ENCODE measurements at places on chromosomes 7 and 10.

GRCh38 chr7:7686811-7687508 lies 31.4 kb downstream of the RPA3 start:
- DNase-seq: peak; percentile 21

GRCh38 chr7:92246360-92247101 lies 757 bp downstream of the ANKIB1 start:
- DNase-seq: peak; percentile 17

DNA sequence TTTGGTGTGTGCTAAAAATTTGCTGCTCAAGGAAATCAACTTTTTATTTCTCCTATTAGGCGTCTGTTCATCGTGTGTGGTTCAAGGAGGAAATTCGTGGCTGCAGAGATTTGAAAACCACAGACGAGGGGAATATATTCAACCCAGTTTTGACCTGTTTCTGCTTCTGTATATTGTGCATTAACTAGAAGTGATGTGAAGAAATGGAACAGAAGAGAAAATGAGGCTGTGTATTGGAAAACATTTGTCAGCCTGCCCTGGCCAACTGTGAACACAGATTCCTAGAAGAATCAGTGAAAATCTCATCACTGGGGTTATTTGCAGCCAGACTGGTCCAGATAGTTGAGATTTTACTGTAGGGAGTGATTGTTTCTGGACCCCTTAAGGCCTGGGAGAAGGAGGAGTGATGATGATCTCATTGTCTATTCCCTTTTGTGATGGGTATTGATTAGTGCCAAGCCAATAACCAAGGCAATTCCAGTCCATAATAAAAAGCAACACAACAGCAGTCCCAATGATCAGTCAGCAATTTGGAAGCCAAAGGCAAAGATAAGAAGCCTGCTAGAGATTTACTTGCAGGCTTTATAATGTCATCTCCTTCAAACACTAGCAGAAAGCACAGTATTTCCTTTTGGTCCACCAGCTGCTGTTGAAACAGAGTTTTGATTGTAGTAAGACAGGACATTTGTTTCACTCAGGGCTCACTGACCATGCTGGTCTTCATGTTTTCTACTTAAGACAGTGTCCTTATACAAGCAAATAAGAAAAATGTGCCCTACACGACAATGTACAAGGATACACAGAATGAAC lies 339.4 kb downstream of the PRPF18 start:
- DNase-seq: no peak

- no peak for DNase-seq
These were observed 313.2 kb downstream of the AHR start for GRCh38 chr7:17611611-17612010.

GRCh38 chr10:7853226-7853842 lies 35.0 kb downstream of the TAF3 start:
- no peak for DNase-seq

GRCh38 chr10:130471486-130471885 lies 335.3 kb downstream of the GLRX3 start:
- DNase-seq: no peak

GRCh38 chr10:28281726-28282315 lies 21.0 kb downstream of the MPP7 start:
- no peak for DNase-seq

DNA sequence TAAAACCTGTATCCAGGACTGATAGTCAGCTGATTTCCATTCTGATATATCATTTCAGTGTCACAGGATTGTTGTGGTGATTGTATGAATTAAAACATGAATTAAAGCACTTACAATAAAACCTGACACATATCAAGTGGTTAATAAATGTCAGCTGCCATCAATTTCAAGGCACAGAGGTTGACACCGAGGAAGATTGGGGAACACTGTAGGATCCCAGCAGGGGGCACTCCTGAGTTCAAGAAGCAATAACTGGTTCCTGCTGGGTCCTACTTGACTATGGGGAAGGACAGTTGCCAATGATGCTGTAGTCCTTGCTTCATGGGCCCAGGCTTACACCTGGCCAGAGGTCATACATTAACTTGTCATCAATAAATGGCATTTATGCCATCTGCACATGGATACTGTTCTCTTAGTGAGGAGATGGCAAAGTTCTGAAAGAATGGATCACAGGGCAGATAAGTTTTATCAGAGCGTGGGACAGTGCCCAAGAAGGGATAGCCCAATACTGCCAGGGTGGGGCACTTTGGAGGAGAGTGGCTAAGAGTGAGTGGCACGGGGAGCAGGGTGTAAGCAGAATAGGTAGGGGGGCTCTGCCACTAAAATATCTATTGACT lies 24.1 kb downstream of the FZD1 start:
- DNase-seq: peak; percentile 6

- no peak for DNase-seq
These were observed 11.5 kb downstream of the VIM start for GRCh38 chr10:17239345-17240085.

DNA sequence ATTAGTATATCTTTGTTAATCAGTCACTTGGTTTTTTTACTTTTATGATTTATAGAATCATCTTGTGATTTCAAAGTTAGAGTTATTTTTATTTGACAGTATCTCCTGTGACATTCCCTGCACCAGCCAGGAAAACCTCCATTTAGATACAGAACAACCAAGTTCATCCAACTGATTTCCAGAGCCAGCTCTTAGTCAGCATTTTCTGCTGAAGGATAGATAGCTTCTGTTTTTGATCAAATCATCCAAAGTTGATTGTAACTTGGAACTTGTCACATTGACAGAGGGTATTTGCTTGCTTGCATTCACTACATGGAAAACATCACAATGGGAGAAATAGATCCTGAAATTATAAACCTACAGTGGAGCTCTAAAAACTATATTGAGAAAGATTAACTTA lies 122.6 kb downstream of the PON1 start:
- DNase-seq: no peak

- peak; percentile 78 for DNase-seq
These were observed 45.6 kb downstream of the ZNF438 start for GRCh38 chr10:30986053-30986555.

GRCh38 chr7:98251601-98252424 lies at the start of gene TECPR1:
Gene TECPR1 (minus strand): TSS chr7:98252232. CDS start chr7:98246146, 6,086 bp downstream.
- DNase-seq: peak; percentile 84

- DNase-seq: no peak
These were observed 761.7 kb downstream of the GRID1 start for GRCh38 chr10:85604884-85605283.

- no peak for DNase-seq
These were observed 178.7 kb downstream of the CCDC3 start for GRCh38 chr10:12822893-12823170.

GRCh38 chr7:159198016-159198724 lies 53.5 kb upstream of the VIPR2 start:
- no peak for DNase-seq

DNA sequence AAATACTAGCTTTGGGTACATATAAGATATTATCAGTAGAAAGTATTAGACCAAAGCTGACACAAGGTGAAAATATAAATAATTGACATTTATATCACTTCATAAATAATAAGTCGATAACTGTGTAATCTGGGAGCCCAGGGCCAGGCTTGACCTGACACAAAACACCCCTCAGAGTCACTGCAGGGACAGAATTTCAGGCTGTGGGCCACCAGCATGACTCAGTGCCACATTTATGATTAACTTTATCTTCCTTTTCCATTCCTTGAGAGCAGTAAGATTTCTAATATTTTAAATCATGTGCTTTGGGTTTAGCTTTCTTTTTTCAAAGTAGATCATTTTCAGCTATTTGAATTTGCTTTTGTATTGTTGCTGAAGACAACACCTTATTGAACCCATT lies 102.9 kb upstream of the NFE2L3 start:
- no peak for DNase-seq

- no peak for DNase-seq
These were observed 1024.9 kb downstream of the REEP3 start for GRCh38 chr10:64546073-64546472.

DNA sequence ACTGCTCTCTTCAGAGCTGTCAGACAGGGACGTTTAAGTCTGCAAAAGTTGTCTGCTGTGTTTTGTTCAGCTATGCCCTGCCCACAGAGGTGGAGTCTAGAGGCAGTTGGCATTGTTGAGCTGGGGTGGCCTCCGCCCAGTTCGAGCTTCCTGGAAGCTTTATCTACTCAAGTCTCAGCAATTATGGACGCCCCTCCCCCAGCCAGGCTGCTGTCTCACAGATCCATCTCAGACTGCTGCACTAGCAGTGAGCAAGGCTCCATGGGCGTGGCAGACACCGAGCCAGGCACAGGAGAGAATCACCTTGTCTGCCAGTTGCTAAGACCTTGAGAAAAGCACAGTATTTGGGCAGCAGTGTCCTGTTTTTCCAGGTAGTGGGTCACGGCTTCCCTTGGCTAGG lies 98.1 kb downstream of the SDHAF3 start:
- no peak for DNase-seq

- no peak for DNase-seq
These were observed 136.0 kb downstream of the PHF14 start for GRCh38 chr7:11109659-11110058.

DNA sequence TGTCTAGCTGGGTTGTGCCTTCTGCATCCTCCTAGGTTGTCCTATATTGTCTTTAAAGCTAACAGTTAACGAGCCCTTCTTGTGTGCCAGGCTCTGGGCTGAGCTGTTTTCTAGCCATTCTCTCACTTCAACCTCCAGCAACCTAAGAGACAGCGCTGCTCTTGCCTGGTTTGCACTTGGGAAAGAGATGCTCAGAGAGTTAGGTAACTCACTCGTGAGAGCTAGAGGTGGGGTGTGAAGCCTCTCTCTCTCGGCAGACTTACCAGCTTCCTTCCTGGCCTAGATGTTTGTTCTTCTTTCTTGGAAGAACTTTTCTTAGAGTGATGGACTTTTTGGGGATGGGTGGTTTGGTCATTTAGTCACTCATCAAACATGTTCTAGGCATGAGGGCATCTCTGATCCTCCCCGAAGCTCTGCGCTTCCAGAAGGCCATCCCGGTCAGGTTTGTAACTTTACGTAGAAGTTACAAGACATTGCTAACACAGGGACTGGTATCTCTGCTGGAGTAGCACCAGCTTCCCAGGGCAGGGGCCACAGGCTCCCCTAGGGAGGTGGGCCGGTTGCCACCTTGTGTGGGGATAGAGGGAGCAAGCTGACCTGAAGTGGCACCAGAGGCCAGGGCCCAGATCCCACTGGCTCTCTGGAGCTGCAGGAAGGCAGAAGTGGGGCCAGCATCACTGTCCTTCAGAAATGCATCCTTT lies 14.3 kb downstream of the TSPAN15 start:
- DNase-seq: no peak

DNA sequence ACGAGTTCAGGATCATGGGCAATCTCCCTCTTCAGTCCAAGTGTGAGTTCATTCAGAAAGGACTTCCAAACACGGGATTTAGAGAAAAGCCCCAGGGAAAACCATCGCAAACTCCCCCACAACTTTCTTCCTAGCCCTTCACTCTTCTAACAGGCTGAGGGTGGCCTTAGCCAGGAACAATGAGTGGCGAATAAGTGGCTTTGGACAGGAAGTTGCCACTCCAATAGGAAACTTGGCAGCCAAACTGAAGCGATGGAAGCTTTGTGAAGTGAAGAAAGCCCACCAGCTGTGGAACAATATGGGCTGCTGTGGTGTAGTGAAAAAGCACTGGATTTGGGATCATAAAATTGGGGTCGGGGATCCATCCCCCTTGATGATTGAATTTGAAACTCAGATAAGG lies 193.2 kb downstream of the TEX36 start:
- no peak for DNase-seq

GRCh38 chr7:105788356-105788755 lies 88.0 kb downstream of the ATXN7L1 start:
- DNase-seq: no peak

DNA sequence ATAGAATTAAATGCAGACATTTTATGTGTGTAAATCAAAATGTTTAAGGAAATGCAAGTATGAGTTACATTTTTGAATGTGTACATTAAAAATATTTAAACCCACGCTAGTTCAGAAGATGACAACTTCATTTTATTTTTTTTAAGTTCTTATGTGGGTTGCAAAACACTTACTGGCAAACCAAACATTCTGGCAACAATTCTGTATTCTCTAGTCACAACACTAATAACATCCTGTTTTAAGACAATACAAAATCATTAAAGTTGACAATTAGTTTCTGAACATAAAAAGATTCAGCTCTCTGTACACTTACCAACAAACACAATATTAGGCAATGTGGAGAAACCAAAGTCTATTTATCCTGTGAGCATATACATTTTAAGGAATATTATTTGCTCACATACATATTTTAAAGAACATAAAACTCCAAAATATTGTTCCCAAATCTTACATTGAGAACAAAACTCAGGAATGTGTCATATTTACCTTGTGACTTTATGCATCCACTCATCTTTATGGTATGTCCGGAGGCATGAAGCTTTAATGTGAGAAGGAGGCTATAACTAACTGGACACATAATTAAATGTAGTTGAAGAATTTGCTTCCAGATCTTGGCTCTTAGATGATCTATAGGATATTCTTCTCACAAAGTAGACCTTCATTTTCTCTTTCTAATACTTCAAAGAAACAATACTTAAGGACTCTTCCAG lies 134.7 kb downstream of the DGKB start:
- no peak for DNase-seq

- DNase-seq: peak; percentile 100
These were observed 297.1 kb upstream of the NFE2L3 start for GRCh38 chr7:25854608-25855497.

DNA sequence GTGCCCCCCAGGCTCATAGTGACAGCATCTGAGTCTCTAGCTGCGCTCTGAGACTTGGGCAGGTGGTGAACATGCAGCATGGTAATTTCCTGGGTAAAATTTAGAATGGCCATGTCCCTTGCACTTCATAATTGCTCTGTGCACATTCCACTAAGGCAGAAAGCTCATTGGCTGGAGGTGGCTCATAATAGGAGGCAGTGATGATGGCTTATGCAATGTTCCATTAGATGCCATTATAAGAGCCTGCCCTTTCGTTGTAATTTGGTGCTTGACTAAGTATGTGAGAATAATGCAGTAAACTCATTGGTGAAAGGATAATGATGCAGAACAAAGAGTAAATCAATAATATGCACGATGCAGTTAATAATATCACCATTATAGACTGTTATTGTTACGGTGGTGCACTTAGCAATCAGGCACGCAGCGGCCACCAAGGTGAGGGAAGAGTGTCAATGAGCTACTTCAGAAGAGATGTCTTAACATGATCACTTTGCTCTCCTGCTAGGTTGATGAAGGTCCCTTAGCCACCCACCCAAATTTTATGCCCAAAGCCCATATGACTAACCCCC lies 545.9 kb downstream of the KCNMA1 start:
- no peak for DNase-seq
